Lower lobe of right lung (tissue), 2 donors: ENCODE measurements at places on chromosomes 6 and 20.

DNA sequence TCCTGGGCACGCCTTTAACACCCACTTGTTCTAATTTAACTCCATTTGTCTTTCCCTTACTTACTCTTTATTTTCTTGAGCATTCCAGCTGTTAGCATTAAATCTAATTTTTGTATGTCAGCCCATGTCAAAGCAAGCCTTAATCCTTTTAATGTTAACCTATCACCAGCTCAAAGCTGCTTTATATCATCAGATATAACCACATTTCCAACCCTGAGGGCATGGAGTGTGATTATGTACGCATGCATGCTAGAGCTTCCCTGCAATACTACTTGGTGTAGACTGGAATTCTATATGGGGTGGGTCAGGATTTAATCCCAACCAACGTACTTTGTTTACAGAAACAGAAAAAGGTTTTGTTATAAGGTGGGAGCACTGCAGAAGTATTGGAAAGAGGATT is 139.4 kb upstream of the HMGN3 start:
- no peak for DNase-seq

GRCh38 chr6:67630146-67630545 is 1004.9 kb upstream of the ADGRB3 start:
- DNase-seq, result no peak

DNA sequence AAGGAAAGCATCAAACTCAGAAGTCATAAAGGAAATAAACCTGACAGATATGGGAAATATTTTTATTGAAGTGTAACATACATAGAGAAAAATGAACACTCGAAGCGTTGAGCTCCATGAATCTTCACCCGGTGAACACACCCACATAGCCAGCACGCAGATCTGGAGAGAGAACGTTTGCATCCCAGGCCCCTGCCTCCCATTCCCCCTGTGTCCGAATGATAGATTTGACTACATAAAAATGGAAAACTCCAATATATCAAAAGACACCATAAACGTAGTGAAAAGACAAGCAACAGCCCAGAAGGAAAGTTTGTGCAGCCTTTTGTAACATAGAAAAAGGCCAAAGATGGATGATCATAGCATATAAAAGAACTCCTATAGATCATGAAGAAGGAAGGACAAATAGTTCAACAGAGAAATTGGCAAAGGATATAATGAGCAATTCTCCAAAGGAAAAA is 17.1 kb downstream of the SYNJ2 start:
- peak; percentile 5 for DNase-seq

DNA sequence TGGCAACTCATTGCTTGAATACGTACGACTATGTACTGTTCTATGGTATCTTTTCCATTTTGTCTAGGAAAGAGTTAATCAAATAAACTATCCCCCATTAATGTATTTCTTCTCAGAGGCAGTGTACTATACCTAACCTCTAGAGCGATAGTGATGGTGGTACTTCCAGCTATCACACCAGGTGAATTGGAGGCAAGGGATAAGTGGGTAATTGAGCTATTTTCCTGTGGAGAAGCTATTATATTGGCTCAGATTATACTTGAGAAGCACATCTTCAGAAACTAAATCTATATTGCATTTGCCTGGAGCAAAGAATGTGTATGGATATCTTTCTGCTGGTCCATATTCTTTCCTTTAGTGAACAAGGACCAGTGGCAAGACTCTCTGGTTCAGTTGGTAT is 430.7 kb upstream of the KHDRBS2 start:
- no peak for DNase-seq

- DNase-seq, result no peak
Observed at GRCh38 chr6:18034798-18035202, 47.4 kb upstream of the KIF13A start.
